Islet precursor cell (in vitro differentiated cells): ENCODE measurements at places on chromosomes 7 and 10.
A peak's percentile ranks its signal among the peaks of the same experiment; 100 is the strongest.

DNA sequence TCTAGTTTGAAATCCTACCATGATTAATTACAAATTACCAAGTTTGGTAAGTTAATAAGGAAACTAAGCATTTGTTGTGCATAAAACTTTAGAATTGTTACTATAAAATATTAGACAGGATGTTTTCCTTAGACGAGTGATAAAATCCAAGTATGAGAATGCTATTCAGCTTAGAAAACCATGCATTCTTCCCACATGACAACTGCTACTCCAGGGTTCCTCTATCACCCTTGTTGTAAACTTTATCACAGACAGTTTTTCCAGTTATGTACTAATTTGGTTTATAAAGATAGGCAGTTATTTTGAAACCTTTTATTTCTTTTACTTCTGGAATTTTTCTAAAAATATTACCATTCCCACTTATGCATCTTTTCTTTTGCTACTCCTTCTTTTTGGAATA, 52.0 kb downstream of the SIRT1 start:
- no peak for DNase-seq

DNA sequence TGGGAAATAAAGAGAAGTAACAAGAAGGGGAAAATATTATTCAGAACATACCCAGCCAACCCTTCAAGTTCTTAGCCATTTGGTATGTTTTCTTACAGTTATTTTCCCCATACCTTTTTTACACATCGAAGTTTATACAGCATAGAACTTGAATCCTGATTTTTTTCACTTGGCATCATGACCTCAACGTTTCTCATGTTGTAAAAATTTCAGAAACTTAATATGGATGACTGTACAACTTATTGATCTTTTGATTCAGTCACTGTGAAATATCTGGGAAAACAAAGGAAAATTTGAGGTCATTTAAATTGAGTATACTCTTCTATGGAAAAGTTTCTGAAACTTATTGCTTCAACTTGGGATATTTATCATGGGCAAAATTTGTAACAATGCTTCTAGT, 103.6 kb upstream of the FAM171A1 start:
- DNase-seq = no peak

DNA sequence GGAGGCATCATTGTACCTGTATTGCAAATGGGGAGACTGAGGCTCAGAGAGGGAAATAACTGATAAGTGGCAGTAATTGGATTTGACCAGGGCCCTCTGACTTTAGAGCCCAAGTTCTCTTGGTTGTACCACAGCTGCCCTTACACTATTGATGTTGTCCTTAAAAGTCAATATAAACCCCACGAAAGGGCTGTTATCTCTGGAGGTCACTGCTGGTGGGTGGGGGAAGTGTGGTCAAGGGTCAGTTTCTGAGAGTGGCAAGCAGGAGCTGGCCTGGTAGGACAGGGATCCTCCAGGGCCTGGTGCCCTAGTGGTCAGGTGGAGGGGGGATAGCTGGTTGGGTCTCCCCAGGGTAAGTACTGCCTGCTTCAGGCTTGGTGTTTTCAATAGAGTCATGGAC, 44.2 kb upstream of the AQP1 start:
- DNase-seq = no peak

DNA sequence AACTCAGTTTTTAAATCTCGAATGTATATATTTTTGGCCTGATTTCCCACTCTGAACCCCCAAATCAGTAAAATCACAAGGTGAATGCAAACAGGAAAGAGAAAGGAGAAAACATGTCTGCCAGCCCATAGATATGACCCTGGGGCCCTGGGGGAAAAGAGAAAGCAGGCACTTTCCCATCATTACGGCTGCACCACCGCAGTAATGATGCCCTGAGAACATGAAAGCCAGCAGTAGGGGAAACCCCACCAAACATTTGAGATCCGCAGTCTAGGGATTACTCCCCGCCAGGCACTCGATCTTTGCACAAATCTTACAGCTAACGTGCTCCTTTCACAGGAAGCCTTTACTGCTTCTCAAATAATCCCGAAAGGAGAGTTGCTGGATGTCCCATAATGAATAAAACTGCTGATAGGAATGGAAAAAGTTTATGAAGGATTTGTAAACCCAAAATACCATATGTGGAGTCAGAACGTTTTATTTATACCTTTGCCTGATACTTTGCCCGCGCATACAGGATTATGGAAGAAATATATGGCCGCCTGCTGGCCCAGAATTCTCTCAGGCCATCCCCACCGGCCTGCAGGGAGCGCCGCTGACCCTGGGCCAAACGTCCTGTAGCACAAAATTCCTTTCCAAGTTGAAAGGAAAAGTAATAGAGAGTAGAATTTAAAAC, 180.0 kb upstream of the INHBA start:
- no peak for DNase-seq

DNA sequence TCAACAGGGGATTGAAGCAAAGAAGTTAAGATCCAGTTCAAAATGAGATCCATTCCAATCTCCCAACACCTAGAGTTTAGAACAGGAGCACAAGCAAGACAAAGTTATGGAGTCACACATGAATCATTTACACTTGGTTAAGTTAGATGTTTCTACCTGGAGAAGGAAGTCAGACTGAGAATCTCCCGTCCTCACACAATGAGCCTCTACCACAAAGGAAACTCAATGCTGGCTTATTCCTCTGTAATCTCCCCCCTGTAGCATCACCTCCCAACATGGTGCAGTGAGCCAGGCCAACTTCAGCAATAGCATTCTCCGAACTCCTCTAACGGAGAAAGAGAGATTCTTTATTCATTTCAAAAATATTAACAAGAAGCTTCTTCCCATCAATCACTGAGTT, 82.2 kb downstream of the ELMO1 start:
- DNase-seq = no peak

GRCh38 chr10:122499491-122499941, 38.2 kb downstream of the HTRA1 start:
- no peak for DNase-seq

GRCh38 chr7:159027056-159027788, 117.4 kb downstream of the VIPR2 start:
- peak; percentile 55 for DNase-seq
